Neuronal stem cell (in vitro differentiated cells): ENCODE measurements at places on chromosomes 6 and 20.

DNA sequence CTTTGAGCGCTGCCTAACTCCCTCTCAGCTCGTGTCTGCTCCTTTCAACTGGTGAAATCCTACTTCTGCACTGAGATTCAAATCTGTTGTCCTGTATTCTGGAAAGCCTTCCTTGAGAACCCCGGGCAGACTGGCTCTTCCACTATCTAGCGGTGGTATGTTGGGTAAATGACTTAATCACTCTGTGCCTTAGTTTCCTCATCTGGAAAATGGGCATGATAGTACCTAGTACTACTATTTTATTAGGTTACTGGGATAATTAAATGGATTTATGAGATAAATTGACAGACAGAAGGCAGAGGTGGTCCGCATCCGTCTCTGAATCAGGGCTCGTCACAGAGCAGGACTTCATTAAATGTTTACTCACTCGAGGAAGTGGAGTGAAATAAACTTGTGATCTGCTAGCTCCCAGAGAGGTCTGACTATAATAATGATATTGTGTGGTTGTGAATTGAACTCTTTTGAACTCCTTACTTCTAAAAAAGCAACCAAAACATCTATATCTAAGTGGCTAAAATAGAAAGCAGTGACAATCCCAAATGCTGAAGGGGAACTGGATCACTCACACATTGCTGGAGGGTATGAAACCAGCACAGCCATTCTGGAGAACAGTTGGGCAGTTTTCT, 26.6 kb downstream of the PPP1R16B start:
- no peak overlapping the region for H3K27ac ChIP-seq
- H3K4me3 ChIP-seq: no peak overlapping the region
- H3K27me3 ChIP-seq: no peaks in the 10 kb centered on the region
- H3K4me1 ChIP-seq: no peaks in the 10 kb centered on the region
- H3K36me3 ChIP-seq: no peaks in the 10 kb centered on the region

- DNase-seq: peak; percentile 36
- H3K4me3 ChIP-seq: no peak overlapping the region
- H3K27ac ChIP-seq: no peak overlapping the region
- peaks cover 2% of the 10 kb centered on the region for H3K36me3 ChIP-seq
These were observed 44.8 kb downstream of the STK4 start for GRCh38 chr20:45011108-45011526.

DNA sequence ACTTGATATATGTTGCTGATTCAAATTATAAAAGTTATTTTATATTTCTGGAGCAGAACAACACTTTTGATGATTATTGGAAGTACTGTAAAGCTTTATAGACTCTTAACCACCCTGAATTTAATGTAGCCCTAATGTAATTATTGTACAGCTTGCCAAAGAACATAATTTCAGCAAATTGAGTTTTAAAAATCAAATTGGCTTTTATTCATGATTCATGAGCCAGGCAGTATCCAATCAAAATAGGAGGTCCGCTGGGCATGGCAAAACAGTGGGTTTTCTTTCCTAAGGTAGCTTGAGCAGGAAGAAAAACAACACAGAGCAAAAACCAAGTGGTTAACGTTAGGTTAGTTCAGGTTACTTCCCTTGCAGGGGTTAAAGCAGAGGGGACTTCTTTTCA, 64.8 kb upstream of the MAP7 start:
- H3K27me3 ChIP-seq: no peaks in the 10 kb centered on the region
- no peaks in the 10 kb centered on the region for H3K36me3 ChIP-seq
- no peak overlapping the region for H3K4me3 ChIP-seq
- no peaks in the 10 kb centered on the region for H3K4me1 ChIP-seq
- no peak for DNase-seq
- no peak overlapping the region for H3K27ac ChIP-seq

GRCh38 chr6:111813677-111814310, 59.5 kb downstream of the FYN start:
- H3K4me3 ChIP-seq: no peak overlapping the region
- no peaks in the 10 kb centered on the region for H3K4me1 ChIP-seq
- H3K27me3 ChIP-seq: no peaks in the 10 kb centered on the region

GRCh38 chr6:106972500-106972899, 2.0 kb downstream of the CD24 start:
- peaks cover 4% of the 10 kb centered on the region for H3K36me3 ChIP-seq
- H3K4me3 ChIP-seq: peak overlapping the region; percentile 75
- DNase-seq: peak; percentile 47
- H3K27ac ChIP-seq: no peak overlapping the region
- H3K27me3 ChIP-seq: no peaks in the 10 kb centered on the region

- DNase-seq: no peak
- no peaks in the 10 kb centered on the region for H3K36me3 ChIP-seq
- H3K4me3 ChIP-seq: peak overlapping the region; percentile 14
These were observed 30.3 kb upstream of the NXT1 start for GRCh38 chr20:23320317-23320716.

DNA sequence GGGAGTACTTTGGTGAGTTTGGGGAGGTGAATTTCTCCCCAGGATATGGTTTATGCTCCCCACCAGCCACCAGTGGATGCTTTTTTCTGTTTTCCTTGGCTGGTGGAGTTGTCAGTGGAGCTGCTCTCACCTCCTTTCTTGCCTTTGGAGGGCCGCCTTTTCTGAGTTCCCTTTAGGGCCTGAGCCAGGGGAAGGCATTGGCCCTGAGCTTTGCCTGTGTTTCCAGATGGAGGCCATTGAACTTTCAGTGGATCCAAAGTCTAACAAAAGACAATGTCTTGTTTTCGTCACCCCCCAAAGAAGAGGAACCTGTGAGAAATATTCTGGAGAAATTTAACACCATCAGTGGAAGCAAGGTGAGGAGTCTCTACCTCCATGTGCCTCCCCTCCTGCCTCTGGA, 4.4 kb upstream of the TMEM14A start:
- no peak overlapping the region for H3K27ac ChIP-seq
- H3K4me3 ChIP-seq: no peak overlapping the region
- H3K27me3 ChIP-seq: no peaks in the 10 kb centered on the region
- peaks cover 22% of the 10 kb centered on the region for H3K4me1 ChIP-seq
- H3K36me3 ChIP-seq: no peaks in the 10 kb centered on the region
- DNase-seq: no peak

DNA sequence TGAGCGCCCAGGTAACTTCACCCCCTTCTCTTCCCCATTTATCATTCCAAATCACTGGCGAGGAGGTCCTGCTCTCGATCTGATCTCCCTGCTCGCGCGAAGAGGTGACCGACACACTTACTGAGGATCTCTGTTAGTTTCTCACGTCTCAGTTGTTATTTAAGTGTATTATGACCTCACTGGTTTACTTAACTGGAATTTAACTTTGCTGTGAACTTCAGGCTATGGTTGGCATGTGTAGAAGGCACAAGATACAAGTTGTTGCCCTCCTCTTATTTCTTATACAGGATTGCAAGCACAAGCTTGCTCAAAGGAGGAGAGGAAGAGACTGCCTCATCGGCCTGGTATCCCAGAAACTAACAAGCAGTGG, 1.2 kb downstream of the RNF217 start:
- peaks cover 4% of the 10 kb centered on the region for H3K36me3 ChIP-seq
- no peak for DNase-seq
- peaks cover 6% of the 10 kb centered on the region for H3K4me1 ChIP-seq
- H3K27ac ChIP-seq: no peak overlapping the region
- no peaks in the 10 kb centered on the region for H3K27me3 ChIP-seq
- H3K4me3 ChIP-seq: peak overlapping the region; percentile 76

DNA sequence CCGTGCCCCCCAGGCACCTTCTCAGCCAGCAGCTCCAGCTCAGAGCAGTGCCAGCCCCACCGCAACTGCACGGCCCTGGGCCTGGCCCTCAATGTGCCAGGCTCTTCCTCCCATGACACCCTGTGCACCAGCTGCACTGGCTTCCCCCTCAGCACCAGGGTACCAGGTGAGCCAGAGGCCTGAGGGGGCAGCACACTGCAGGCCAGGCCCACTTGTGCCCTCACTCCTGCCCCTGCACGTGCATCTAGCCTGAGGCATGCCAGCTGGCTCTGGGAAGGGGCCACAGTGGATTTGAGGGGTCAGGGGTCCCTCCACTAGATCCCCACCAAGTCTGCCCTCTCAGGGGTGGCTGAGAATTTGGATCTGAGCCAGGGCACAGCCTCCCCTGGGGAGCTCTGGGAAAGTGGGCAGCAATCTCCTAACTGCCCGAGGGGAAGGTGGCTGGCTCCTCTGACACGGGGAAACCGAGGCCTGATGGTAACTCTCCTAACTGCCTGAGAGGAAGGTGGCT, 960 bp downstream of the TNFRSF6B start:
- no peaks in the 10 kb centered on the region for H3K27me3 ChIP-seq
- no peak overlapping the region for H3K27ac ChIP-seq
- no peak overlapping the region for H3K4me3 ChIP-seq

DNA sequence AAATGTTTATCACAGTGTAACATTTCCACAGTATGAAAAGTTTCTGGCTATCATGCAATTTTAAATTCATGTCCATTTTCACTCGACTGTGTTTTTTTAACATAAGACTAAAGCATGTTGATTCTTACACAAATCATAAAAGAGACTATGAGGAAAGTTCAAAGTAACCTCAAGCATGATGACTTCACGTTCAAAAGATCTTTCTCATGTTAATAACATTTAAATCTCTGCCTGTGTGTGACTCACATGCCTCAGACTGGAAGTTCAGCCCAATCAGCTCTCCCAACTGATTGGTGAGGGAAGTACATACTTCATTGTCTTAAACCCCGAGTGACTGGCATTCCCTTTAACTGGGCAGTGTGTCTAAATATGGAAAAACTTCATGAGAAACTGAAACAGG, 37.4 kb downstream of the ATXN1 start:
- H3K27me3 ChIP-seq: no peaks in the 10 kb centered on the region
- H3K4me3 ChIP-seq: no peak overlapping the region
- DNase-seq: no peak
- H3K27ac ChIP-seq: no peak overlapping the region
- peaks cover 24% of the 10 kb centered on the region for H3K4me1 ChIP-seq
- no peaks in the 10 kb centered on the region for H3K36me3 ChIP-seq

- DNase-seq: no peak
- H3K36me3 ChIP-seq: no peaks in the 10 kb centered on the region
- H3K27me3 ChIP-seq: no peaks in the 10 kb centered on the region
- no peak overlapping the region for H3K4me3 ChIP-seq
- no peaks in the 10 kb centered on the region for H3K4me1 ChIP-seq
- H3K27ac ChIP-seq: no peak overlapping the region
These were observed 15.2 kb downstream of the COL19A1 start for GRCh38 chr6:69881322-69882151.

DNA sequence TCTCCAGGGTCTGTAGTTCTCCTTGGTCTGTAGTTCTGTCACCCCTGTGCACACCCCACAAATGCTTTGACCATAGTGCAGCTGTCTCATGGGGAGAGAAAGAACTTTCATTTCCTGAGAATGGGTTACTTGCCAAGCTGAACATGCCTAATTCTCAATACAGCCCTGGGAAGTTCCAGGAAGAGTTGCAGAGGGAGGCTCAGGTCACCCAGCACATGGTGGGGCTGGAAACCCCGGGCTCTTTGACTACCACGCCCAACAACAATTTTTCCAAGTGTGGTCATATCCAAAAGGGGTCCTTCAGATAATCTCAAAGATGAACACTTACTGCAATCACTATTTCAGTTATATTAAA, 2.2 kb upstream of the PTPRA start:
- no peak overlapping the region for H3K27ac ChIP-seq
- DNase-seq: no peak
- H3K4me3 ChIP-seq: no peak overlapping the region
- H3K4me1 ChIP-seq: peaks cover 19% of the 10 kb centered on the region
- H3K36me3 ChIP-seq: peaks cover 8% of the 10 kb centered on the region
- no peaks in the 10 kb centered on the region for H3K27me3 ChIP-seq

- no peaks in the 10 kb centered on the region for H3K36me3 ChIP-seq
- no peak overlapping the region for H3K27ac ChIP-seq
- no peak for DNase-seq
- no peaks in the 10 kb centered on the region for H3K4me1 ChIP-seq
- H3K4me3 ChIP-seq: no peak overlapping the region
These were observed 628.8 kb upstream of the SLC35B3 start for GRCh38 chr6:9064156-9064555.

DNA sequence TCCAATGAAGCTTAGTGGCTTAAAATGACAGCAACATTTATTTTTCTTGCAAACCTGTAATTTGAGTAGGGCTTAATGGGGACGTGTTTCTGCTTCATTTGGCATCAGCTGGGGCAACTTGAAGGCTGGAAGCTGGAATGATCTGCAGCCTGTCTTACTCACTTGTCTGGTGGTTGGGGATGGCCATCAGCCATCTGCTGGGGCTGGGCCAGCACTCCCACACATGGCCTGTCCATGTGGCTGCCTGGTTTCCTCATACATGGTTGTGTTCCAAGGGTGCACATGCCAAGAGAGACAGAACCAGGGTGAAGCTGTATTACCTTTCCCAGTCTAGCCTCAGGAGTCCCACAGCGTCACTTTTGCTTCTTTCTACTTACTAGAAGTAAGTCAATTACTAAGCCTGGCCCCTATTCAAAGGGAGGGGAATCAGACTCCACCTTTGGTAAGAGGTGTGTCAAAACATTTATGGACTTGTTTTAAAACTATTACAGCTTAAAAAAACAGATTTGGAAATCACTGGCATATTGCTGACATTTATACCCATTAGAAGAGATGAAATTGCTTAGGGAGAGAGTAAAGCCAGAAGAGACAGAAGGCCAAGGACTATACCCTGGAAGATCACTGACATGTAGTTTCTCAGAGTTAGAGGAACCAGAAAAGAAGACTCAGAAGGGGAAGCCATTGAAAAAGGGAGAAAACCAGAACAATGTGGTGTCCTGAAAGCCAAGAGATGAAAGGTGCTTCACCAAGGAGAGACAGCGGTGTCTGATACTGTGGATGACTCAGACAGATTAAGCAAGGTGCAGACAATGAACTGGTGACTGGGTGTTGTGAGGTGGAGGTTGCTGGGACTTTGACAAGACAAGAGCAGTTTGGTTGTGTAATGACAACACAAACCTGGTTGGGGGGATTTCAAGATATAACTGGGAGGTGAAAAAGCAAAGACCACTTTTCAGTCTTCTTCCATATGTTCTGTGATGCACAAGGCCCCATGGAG, 345.2 kb downstream of the GJA1 start:
- H3K4me3 ChIP-seq: no peak overlapping the region
- no peak overlapping the region for H3K27ac ChIP-seq
- H3K27me3 ChIP-seq: no peaks in the 10 kb centered on the region
- H3K36me3 ChIP-seq: no peaks in the 10 kb centered on the region
- H3K4me1 ChIP-seq: peaks cover 5% of the 10 kb centered on the region

GRCh38 chr6:99282479-99283062, 66.9 kb downstream of the FAXC start:
- H3K27ac ChIP-seq: no peak overlapping the region
- peaks cover 2% of the 10 kb centered on the region for H3K36me3 ChIP-seq
- H3K4me1 ChIP-seq: no peaks in the 10 kb centered on the region
- H3K4me3 ChIP-seq: no peak overlapping the region
- DNase-seq: no peak

DNA sequence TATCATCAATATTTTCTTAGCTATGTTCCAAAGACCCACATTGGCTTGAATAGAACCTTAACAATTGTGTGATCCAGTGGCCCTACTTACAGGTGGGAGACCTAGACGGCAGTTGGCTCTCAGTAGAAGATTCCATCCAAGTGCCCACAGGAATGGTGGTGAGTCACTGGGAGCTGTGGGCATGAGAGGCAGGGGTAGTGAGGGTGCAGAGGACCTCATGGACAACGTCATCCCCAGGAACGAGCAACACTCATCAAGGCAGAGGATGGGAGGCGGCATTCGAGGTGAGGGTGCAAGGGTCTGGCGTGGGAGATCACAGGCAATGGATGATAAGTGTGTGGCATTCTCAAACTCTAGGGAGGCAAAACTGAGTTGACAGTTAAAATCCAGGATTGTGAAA, 17.5 kb upstream of the SPO11 start:
- no peak for DNase-seq
- H3K4me1 ChIP-seq: peaks cover 12% of the 10 kb centered on the region

GRCh38 chr6:21985904-21986303, 310.9 kb downstream of the PRL start:
- H3K4me3 ChIP-seq: no peak overlapping the region
- H3K27me3 ChIP-seq: no peaks in the 10 kb centered on the region
- no peaks in the 10 kb centered on the region for H3K36me3 ChIP-seq
- no peak for DNase-seq
- H3K4me1 ChIP-seq: peaks cover 14% of the 10 kb centered on the region
- H3K27ac ChIP-seq: no peak overlapping the region
